Left ventricle myocardium superior (tissue), 1 donor: ENCODE measurements at places on chromosomes 11 and 22.
A peak's percentile ranks its signal among the peaks of the same experiment; 100 is the strongest.

DNA sequence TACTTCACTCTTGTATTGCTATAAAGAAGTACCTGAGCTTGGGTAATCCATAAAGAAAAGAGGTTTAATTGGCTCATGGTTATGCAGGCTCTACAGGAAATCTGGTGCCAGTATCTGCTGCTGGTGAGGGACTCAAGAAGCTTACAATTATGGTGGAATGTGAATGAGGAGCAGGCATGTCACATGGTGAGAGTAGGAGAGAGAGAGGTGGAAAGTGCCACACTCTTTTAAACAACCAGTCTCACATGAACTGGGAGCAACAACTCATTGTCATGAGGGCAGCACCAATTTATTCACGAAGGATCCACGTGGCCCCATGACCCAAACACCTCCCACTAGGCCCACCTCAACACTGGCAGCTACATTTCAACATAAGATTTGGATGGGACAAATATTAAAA lies 24.6 kb upstream of the IGLL5 start:
- DNase-seq = no peak

DNA sequence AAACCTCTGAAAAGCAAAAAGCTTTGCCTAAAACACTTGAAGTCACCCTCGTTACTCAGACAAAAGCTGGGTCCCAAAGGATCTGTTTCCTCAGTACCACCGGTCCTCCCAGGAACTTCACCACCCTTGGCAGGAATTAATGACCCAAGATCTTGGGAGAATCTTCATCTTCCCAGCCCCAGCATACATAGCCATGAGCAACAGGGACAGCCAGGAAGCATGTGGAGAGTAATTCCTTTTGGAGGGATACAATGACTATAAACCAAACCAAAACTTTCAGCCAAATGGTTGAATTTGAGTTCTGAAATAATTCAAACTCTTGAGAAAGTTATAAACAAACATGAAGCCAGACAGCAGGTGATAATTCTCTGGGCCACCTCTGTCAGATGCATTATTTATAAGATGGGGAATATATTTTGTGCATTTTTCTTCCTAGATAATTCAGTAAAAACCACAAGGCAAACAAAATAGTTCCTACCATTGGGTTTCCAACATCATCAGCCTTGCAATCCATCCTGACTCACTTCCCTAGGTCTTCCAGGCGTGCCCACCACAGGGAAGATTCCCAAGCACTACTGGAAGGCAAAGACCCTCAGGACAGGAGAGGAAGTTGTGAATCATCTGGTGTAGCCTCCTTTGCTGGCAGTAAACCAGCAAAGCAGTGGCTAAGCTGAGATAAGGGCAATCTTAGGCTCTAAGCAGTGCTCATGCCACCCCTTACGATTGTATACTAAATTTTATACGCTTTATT lies 71.7 kb upstream of the DRD2 start:
- DNase-seq = no peak

- no peak for DNase-seq
These were observed 6.8 kb downstream of the OR51B2 start for GRCh38 chr11:5317292-5317691.

- no peak for DNase-seq
These were observed 40.4 kb downstream of the RCN1 start for GRCh38 chr11:32131321-32131720.

GRCh38 chr11:69178819-69179482 lies 23.2 kb downstream of the SMIM38 start:
- DNase-seq = no peak

DNA sequence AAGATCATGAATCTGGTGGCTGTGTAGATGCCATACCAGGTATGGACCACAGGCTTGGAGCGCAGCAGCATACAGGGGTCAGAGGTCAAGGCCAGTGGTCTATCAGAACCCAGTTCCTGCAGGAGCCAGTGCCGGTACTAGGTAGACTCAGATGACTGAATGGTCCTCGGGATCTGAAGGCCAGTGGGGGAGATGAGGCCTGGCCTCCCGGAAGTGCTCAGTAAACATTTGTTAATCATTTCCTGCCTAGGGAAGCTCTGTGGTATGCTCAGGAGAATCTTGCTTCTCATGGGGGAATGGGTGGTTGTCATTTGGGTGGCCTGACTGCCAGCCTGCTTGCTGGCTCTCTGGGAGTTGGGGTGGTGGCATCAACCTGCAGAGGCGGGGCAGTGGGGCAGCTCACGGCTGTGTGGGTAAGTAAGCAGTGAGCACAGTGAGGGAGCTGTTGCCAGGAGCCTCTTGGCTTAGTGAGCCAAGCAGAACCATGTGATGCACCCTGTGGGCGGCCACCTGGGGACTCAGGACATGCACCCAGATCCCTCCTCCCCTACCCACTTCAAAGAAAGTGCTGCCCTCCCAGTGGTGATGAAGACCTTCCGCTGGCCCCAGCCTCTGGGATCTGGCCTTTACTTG lies 33.0 kb downstream of the PTPRJ start:
- peak; percentile 53 for DNase-seq

DNA sequence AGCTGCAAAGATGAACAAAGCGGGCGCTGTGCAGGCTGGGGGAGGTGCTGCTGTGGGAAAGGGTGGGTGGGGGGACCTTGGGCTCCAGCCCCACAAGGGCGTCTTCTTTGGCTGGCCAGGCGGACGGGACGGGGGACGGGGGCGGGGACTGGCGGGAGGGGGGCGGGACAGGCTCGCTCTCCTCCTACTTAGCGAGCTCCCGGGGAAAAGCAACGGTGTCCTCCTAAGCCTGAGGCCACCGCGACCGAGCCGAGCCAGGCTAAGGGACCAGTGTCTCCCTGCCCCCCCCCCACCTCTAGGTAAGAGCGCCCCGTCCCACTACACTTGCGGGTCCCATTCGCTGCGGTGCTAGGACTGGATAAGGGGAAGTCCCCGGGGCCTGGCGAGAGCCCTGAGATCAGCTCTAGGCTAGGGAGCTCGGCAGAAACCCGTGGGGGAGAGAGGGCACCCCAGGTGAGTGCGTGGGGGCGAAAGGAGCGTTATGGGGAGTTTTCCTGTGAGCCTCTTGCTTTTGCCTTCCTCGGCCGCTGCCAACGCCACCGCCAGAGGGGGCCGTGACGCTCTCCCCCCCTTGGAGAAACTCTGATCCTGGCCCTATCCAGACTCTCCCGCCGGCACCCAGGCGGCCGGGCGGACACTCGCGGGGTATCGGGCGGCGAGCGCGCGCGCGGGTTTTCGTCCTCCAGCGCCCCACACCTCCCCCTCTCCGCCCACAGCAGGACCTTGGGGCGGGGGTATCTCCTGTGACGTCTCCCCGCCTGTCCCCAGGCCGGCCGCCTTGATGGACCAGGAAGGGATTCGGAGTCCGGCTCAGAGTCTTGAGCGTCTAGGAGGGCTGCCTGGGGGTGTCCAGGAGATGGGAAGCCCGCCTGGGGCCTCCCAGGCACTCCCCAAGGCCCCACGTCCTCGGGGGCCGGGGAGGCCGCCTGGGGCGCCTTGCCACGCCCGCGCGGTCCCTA lies at the start of gene PHLDB1:
TSS of gene PHLDB1 (plus strand) at position 215 of the 959 bp plus-strand sequence. CDS start 6,222 bp downstream, outside the sequence.
- peak; percentile 81 for DNase-seq

DNA sequence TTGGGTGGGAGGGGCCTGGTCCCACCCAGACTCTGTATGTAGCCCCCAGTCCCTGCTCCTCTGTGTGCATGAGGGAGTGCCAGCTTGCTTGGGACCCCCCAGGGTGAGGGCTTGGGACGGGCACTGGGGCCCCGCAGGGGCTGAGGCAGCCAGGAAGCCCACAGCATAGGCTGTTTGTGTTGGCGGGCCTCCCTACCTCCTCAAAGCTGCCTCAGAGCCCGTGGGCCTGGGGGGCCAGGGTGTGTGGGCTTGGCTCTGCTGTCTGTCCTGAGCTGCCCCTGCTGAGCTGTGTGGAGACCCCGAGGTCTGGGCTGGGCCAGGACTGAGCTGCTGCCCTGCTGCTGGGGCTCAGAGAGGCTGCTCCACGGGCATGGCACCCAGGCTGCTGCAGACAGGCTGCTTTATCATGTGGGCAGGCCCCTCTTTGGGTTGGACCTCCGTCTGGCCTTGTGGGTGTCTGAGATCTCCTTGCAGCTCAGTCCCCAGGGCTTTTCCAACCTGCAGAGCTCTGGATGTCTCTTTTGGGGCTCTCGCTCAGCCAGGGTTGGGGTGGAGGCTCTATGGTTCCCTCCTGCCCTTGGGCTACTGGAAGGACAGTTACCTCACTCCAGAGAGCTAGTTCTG lies 3.3 kb downstream of the TSPAN4 start:
- no peak for DNase-seq
